ENCODE measurements at places on chromosomes 7 and 10.

DNA sequence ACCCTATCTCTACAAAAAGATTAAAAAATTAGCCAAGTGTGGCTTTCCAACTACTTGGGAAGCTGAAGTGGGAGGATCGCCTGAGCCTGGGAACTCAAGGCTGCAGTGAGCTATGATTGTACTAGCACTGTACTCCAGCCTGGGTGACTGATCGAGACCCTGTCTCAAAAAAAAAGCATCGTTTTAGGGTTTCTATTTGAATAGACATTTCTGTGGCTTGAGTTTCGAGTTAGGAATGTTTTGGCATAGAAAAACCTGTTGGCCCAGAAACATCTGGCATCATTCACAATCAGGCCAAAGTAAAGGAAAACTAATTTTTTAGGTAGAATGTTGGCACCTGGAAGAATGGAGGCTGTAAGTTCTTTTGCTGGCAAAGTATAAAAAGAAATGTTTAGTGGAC lies 72.4 kb downstream of the AUTS2 start:
- no peak for DNase-seq

- no peak for DNase-seq
These were observed 12.8 kb downstream of the CRYGN start for GRCh38 chr7:151426904-151427704.

DNA sequence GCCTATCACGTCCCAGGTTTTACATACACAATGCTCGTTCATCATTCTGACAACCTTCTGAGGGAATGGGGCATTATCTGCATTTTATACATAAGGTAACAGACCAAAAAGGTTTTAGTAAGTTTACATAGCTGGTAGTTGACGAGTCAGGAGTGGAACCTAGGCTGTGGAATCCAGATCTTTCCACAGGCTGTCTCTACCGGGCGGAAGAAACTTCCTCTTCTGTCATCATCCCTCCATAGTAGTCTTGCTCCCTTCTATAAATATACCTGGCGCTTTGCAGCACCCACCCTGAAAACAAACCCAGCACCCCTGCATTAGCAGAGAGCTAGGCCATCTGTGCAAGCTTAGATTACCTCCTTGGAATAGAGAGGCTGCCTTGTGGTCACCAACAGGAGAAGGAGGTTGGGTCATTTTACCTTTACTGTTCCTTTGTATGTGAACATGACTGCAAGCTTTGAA lies 1.3 kb downstream of the TSPAN13 start:
- no peak for DNase-seq

- DNase-seq: no peak
These were observed 19.1 kb upstream of the PCGF5 start for GRCh38 chr10:91201213-91201996.

GRCh38 chr10:13633689-13634088 lies 46.9 kb downstream of the PRPF18 start:
- DNase-seq: no peak

Data from renal pelvis (tissue), 12 donors.